MV-4-11 (cell line): ENCODE measurements at places on chromosomes 11 and 22.

- no peak for DNase-seq
Observed at GRCh38 chr22:36291831-36292740, 39.2 kb downstream of the APOL1 start.

DNA sequence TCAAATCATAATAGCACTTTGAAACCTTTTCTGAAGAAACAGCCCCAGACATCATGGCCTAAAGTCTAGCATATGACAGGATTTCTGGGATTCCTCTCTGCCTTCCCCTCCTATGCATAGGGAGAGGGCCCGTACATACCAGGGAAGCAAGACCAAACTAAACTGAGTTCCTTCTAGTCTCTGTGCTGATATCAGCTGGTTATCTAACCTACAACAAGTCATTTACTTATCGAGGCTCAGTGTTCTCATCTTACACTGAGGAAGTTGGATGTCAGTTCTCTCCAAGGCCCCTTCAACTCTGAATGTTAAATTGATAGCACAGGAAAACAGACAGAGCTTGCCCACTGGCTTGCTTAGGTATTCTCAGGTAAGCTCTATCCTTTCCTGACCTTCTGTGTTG is 17.0 kb upstream of the GRIK4 start:
- no peak for DNase-seq

GRCh38 chr11:134436781-134437180 is 24.7 kb upstream of the B3GAT1 start:
- no peak for DNase-seq

DNA sequence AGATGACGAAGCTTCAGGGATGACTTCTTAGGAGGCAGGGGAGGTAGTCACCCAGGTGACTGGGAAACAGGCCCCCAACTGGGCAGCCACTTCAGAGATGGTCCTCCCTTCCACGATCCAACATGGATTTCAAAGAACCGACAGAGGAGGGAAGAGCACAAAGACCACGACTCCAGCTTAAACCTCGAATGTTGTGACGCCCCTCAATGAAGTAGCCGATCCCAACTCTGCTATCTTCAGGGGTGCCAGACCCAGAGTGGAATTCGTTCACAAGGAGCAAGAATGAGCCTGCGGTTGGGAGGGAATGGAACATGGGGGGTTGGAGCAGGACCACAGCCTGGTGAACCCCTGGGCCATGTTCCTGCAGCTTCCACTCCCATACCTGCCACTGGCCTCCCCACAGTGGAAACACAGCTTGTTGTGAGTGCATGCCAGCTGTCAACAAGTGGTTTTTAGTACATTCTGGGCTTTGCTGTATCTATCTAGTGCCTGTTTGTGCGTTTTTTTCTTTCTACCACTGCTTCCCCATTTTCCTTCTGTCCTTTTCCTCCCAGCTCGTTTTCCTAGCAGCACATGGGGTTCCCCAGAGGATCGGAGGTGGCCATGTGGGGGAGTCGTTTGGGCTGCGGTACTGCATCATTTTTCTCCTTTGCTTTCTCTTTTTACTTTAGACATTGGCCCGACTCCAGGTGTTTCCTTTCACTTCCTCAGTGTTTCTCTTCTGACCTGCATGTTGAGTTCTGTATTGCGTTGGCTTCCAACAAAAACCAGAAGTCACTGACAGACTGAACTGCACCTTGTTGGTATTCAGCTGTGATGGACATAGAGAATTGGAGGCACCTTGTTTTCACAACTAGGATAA is 65.8 kb downstream of the MORC2 start:
- DNase-seq, result no peak

GRCh38 chr22:47738472-47739013 is 976.1 kb downstream of the TBC1D22A start:
- no peak for DNase-seq

DNA sequence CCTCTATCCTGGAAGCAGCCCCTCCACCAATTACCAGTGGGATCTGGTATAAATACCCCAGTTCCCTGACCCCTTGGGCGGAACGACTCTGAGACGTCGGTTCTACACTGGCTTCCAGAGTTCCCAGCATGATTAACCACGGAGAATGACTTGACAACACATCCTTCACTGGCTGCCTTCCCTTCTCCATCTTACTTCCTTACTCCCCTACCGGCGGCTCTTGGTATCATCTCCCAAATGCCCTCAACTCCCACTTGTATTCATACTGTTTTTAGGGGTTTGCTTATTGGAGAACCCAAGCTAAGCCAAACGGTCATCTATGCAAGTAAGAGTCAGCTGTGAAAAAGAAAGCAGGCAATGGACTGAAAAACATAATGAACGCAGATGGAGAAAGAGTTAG is 56.1 kb downstream of the APOL3 start:
- no peak for DNase-seq

- DNase-seq, result no peak
Observed at GRCh38 chr11:86737737-86738136, 62.6 kb upstream of the PRSS23 start.

- no peak for DNase-seq
Observed at GRCh38 chr22:37697538-37697835, 639 bp downstream of the TRIOBP start.

GRCh38 chr11:126115127-126115495 is 52.4 kb upstream of the CDON start:
- no peak for DNase-seq

- no peak for DNase-seq
Observed at GRCh38 chr11:13486926-13487660, 8.7 kb downstream of the PTH start.

GRCh38 chr22:21712751-21713427 is 22.7 kb downstream of the YPEL1 start:
- DNase-seq, result peak; percentile 68

DNA sequence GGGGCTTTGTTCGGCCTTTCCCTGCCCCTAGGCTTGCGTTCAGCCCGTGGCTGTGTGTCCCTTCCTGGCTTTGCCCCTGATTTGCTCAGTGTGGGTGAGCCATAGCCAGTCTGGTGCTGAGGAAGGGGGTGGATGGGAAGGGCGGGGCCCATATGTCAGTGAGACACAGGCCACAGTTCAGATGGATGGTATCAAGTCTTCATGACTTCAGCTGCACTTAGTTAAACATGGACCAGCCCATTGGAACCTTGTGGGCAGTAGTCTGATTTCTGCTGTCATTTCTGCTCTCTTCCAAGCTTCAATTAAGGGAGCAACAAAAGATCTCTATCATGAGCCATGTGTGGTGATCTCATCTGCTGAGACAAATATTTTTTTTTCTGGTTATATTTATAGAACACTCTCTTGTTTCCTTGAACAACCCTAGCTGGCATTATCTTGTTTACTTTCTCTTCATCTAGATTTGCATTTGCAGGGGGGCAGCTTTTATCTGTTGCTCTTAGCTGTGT is 21.6 kb upstream of the PEX26 start:
- no peak for DNase-seq

- DNase-seq, result peak; percentile 11
Observed at GRCh38 chr11:62554387-62555167, 8.0 kb upstream of the AHNAK start.

GRCh38 chr11:113314065-113314388 is 356 bp upstream of the TTC12 start:
- DNase-seq, result no peak

GRCh38 chr11:4960877-4961276 is 5.4 kb upstream of the OR51A2 start:
- DNase-seq, result no peak

DNA sequence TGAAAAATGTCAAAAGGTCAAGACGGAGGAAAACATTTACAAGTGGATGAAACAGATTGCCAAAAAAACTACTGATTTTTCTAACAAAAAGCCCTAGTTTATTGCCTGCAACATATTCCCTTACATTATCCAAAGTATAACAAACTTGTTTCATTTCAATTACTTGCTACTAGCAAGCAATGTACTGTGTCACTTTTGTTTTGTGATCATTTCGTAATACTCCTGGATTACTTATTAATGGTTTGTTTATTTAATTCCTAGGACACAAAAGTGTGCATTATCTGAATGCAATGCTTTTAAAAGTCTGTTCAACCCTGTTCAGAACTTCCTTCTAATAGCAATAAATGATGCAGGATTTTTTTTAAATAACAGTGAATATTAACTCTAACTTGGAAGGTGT is 50.9 kb downstream of the CCDC34 start:
- no peak for DNase-seq

- DNase-seq, result no peak
Observed at GRCh38 chr22:20076627-20077172, 3.3 kb upstream of the DGCR8 start.

- no peak for DNase-seq
Observed at GRCh38 chr11:66366844-66367477, 4.6 kb downstream of the SLC29A2 start.

- DNase-seq, result no peak
Observed at GRCh38 chr11:125390946-125391345, 105.1 kb downstream of the FEZ1 start.

DNA sequence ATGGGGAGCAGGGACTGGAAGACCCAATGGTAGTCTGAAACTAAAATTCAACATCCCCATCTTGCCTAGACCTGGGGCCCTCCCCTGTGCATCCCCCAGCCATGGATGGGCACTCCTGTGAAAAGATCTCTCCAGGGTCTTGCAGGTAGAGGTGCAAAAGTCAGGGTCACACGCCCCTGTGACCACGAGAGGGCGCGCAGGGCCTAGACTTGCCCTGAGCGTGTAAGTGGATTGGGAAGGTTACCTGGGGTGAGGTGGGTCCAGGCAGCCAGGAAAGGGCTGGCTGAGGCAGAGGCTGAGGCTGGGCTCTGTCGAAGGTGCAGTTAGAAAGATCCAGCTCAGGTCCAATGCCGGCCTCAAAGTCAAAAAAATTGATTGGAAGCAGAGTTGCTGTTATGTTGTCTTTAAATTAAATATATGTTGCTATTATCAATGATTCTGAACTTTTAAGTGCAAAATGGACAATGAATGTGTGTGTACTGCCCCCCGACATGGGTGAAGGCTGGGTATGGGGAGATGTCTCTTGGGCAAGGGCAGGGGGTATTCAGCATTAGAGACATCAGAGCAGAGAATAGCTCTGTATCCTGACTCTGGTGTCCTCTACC is 4.8 kb upstream of the POU2F3 start:
- DNase-seq, result peak; percentile 11

- DNase-seq, result no peak
Observed at GRCh38 chr22:27603111-27603799, 198.3 kb downstream of the MN1 start.

- no peak for DNase-seq
Observed at GRCh38 chr11:117950301-117950700, 21.1 kb upstream of the TMPRSS13 start.

- DNase-seq, result no peak
Observed at GRCh38 chr11:35147235-35147634, 8.3 kb downstream of the CD44 start.

- no peak for DNase-seq
Observed at GRCh38 chr22:37547251-37547741, 13.0 kb upstream of the CDC42EP1 start.

GRCh38 chr22:17171153-17172028 is 12.3 kb upstream of the HDHD5 start:
- peak; percentile 78 for DNase-seq
